NCI-H510A (cell line): ENCODE measurements at places on chromosomes 3 and 15.

GRCh38 chr15:93031103-93031464 lies 57.9 kb downstream of the RGMA start:
- no peak for DNase-seq

GRCh38 chr15:80643431-80643951 lies 51.6 kb upstream of the ABHD17C start:
- no peak for DNase-seq

GRCh38 chr15:29461877-29462276 lies 192.3 kb upstream of the NSMCE3 start:
- DNase-seq: no peak

DNA sequence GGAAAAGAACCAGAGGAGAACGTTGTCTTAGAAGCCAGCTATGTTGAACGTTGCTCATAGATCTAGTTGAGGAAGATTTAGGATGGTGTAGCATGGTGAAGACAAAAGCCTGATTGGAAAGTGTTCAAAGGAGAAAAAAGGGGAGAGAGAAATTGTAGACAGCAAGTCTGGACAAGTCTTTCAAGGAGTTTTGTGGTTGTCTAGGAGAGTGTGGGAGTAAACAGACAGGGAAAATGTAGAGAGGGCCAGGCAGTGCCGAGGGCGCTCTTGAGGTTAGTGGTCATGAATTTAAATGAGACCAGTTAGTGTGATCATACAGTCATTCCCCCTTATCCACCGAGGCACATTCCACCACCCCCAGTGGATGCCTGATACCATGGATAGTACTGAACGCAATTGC lies 167.5 kb upstream of the IL12A start:
- DNase-seq: no peak

- no peak for DNase-seq
Observed at GRCh38 chr3:193590088-193590856, 2.7 kb upstream of the OPA1 start.

- no peak for DNase-seq
Observed at GRCh38 chr3:46187876-46188275, 20.2 kb downstream of the CCR1 start.

DNA sequence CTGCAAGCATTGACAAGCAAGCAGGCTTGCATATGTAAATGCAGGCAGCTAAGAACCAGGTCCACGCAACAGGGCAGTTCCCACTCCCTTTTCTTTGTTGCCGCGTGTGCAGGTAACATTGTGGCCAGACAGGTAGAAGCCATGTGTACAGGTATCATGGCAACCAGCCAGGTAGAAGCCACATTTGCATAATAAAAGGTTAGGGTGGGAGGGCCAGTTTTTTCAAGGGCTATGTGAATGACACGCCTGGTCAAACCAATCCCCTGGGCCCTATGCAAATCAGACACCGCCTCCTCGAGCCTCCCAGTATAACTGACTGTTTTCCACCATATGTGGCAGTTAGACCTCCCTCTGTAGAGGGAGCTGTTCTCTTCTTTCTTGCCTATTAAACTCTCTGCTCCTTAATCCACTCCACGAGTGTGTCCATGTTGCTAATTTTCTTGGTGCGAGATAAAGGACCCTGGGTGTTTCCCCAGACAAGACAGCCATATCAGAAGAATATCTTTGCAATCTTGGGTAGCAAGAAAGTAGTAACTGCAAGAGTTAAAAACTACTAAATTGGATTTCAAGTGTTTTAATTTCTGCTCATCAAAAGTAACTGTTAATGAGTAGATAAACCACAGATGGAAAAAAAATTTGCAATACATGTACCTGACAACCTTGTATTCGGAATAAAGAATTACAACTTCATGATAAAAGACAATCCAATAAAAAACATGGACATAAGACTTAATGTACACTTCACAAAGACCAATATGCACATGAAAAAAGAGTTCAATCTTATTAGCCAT lies 21.8 kb downstream of the PCOLCE2 start:
- DNase-seq: peak; percentile 70

DNA sequence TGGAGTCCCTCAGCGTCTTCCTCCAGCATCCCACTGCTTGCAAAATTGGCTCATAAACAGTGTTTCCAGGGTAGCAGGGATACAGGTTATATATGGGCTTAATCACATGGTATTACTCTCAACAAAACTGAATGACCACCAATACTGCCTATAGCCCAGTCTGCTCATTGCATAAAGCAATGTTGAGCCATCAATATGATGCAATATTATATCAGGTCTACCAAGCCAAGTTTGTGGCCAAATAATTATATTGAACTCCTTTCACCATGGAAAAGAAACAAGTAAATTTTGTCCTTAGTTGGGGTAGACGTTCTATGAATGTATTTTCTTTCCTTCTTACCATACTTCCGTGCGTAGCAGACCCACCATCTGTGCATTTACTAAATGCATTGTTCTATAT lies 652.3 kb downstream of the ROBO1 start:
- no peak for DNase-seq

DNA sequence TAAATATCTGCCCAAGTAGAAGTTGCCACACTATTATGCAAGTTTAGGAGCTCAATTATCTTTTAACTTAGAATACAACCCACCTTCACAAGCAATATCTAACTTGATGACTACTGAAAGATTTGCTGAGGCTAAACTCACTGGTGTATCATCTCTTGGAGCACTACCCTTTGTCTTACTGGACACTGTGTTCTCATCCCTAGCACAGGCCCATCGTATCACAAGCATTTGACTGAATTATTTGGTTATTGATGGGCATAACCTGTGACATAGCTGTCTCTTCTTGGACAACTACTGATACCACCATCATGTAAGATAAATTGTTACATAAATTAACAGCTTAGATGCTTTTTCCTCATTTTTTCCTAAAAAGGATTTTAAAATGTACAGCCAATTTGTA lies 216.2 kb upstream of the THBS1 start:
- DNase-seq: no peak

GRCh38 chr3:111194048-111194447 lies 122.4 kb downstream of the NECTIN3 start:
- DNase-seq: no peak

DNA sequence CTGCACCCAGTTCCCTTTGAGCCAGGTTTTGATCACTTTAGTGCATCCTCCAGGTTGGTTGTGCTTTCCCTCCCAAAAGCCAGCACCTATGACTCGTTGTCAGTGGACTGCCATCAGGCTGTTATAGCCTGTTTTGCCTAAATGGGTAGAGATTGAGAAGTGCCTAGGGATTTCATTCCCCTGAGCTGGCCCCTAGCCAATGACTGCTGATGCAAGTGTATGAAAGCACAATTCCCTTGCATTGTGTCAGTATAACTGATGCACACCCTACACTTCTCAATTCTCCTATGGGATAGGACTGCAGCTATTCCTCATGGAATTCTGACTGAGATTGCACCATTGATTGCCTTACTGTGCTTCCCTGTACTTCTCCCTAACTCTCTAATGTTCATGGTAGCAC lies 102.1 kb upstream of the ARPP21 start:
- no peak for DNase-seq

- no peak for DNase-seq
Observed at GRCh38 chr15:56530157-56530556, 65.2 kb upstream of the MNS1 start.

DNA sequence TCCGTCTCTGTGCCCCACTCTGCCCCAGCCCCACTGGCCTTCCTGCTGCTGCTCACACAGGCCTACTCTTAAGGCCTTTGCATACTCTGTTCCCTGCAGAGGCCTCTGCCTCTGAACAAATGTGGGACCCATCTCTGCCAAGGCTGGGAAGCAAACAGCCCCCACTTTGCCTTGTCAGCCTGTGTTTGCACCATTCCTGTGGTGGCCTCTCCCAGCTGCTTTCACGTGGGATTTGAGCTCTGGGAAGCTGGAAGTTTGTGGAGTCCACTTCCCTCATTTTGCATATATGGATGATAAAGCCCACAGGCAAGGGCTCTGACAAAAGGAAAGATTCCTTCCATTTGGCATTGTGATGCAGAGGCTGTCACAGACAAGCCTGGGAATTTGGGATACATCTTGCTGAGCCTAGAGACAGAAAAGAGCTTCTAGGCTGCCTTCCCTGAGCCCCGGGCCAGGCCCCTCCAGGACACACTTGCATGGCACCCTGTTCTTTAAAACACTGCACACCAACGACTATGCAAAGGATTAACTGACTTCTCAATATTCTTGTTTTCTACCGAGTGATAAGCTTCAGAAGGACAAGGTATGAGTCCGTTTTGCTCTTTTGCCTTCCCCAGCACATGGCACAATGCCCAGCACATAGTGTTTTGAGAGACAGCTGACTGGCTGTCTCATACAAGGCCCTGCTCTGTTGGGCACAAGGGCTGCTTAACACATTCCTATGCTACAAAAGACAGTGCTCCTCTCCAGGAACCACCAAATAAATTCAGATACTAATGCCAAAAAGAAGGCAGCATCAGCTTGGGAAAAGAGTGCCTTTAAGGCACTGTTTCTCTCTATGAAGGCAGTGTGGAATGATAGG lies 120.7 kb upstream of the TOPAZ1 start:
- DNase-seq: no peak
